ENCODE measurements at places on chromosomes 16 and 17.

DNA sequence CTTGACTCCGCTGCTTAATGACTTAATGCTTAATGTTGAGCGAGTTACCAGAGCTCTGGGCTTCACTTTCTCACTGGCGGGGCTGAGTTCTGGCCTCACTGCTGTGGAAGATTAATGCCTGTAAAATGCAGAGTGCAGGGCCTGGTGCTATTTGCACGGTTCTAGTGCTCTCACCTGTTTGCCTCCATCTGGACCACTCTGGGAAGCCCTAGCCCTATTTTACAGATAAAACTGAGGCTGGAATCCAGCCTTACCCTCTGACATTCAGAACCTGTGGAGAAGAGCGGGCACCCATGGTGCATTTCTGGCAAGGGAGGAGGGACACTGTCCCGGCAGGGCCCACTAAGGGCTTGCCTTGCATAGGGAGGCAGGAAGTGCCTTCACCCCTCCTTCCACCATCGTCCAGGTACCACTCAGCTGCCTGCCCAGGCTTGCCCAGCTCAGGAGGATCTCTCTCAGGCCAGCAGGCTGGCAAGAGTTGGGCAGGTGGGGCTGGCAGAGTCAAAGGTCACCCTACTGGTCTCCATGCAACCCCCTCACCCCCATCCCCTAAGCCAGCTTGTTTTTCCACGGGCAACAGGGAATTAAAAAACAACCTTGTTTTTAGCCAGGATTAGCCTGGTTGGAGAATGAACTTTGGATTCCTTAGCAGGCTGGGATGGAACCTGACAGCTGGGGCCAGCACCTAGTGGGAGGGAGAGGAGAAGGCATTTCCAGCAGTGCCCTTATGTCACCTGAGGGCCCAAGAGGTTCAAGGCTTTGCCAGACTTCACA lies 4.1 kb upstream of the UBALD1 start:
- no peak for DNase-seq

DNA sequence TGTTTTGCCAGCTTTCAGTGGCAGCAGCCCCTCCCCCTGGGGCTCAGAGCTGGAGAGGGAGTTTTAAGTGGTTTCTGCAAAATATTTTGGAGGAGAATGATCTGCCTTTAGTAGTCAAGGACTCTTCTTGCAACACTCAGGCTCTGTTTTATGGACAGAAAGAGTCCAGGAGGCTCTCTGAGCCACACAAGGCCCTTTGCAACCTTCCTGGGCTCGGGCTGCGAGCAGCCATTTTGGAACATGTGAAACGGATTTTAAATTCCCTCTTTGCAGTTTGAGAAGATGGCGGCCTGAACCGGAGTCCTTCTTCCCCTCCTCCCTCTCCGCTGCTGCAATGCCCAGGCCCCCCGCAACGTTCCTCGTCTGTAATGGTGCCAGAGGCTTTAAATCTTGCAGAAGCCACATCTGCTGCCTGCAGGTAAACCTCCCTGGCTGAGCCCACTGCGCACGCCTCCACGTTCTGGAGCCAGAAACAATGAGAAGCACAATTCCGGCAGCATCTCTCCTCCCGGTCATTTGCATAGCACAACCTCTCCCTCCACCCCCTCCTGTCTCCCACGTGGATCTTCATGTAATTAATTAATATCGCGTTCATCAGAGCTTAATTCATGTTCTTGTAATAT lies 386.1 kb downstream of the SEC14L1 start:
- DNase-seq, result no peak

DNA sequence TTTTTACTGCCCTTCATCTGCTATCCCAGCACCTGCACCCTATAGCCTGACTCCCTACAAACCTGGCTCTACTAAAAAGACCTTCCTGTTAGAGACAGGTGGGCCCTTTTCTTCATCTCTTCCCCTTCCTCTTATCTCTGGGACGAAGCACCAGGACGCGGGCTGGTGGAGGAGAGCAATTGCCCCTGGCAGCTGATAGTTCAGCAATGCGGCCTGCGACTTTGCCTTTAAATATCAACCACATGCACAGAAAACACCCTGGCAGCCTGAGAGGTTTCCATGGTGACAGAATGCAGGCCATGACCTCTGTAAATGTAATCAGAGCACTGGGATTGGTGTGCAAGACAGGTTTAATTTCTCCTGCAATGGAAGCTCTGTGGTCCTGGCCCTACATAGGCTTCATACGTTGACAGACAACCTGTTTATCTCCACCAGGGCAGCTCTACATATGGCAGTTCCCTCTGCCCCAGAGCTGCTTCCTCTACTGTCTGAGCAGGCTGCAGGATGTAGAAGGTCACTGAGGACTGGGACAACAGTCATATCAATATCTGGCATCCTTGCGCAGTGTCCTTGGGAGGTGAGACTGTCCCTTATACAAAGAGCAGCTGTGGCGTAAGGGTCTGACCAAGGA lies 10.0 kb upstream of the SKAP1 start:
- DNase-seq, result no peak

- no peak for DNase-seq
These were observed 2.0 kb downstream of the ADAT1 start for GRCh38 chr16:75621170-75621477.

GRCh38 chr16:641326-642188 lies at the start of gene MCRIP2:
Gene MCRIP2, plus strand, starts transcription at chr16:641828. Its CDS starts 164 bp downstream, at chr16:641992.
- DNase-seq, result peak; percentile 62

GRCh38 chr17:17681744-17682292 lies 560 bp downstream of the RAI1 start:
- DNase-seq, result peak; percentile 35

DNA sequence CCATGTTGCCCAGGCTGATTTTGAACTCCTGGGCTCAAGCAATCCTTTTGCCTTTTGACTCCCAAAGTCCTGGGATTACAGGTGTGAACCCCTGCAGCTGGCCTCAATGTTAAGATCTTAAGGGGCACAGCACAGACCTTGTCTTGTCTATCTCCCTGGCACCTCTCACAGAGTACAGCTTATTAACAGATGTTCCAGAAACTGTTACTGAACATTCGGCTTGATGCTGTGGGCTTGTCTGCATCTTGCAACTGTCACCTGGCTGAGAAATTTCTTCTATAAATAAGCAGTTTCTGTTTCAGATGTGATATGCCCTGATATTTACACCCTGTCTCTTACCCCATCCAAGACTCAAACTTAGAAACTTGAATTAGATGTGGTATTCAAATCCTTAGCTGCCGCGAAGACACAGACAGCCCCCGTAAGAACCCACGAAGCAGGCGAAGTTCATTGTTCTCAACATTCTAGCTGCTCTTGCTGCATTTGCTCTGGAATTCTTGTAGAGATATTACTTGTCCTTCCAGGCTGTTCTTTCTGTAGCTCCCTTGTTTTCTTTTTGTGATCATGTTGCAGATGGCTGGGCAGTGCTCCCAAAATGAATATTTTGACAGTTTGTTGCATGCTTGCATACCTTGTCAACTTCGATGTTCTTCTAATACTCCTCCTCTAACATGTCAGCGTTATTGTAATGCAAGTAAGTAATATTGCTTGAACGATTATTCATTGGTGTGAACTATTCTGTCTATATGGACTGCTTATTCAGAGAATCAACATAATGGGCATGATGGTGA lies at the start of gene TNFRSF17:
Gene TNFRSF17, plus strand, starts transcription at position 450 of the 791 bp plus-strand sequence. Its CDS starts 115 bp downstream, at position 565.
- no peak for DNase-seq

GRCh38 chr17:54972406-54973138 lies 4.0 kb downstream of the STXBP4 start:
- no peak for DNase-seq

DNA sequence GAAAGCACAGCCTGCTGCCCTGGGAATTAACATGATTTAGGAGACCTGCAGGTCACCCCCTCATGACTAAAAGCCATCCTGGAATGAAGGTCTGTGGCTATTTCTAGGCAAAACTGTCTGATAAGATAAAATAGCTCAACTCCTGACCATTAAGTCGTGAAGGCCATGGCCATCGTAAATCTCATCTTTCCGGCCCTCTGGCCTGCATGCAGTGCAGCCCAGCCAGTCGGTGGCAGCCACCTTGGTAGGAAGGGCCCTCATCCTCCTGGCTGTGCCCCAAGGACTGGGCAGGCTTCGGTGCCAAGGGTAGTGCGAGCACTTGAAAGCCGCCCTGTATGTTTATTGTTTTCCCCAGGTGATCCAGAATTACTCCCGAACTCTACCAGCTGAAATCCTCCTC lies 18.2 kb upstream of the MEOX1 start:
- DNase-seq, result no peak

GRCh38 chr16:28182183-28182582 lies 29.6 kb downstream of the XPO6 start:
- no peak for DNase-seq

DNA sequence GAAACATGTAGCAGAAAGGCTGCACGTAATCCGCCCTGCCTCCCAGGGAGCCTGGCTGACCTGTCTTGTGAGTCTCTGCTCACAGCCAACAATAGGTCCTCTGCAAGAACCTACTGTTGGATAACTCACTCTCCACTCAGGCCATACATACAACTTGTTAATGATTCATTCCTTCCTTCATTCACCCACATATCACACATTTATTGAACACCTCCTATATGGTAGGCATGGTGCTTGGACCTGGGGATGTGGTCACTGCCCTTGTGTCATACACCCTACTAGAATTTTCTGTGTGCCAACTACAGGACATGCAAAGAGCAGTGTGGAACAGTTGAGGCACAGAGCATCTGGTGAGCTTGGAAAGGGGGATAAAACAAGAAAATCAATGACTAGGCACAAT lies 28.1 kb upstream of the HNF1B start:
- no peak for DNase-seq

DNA sequence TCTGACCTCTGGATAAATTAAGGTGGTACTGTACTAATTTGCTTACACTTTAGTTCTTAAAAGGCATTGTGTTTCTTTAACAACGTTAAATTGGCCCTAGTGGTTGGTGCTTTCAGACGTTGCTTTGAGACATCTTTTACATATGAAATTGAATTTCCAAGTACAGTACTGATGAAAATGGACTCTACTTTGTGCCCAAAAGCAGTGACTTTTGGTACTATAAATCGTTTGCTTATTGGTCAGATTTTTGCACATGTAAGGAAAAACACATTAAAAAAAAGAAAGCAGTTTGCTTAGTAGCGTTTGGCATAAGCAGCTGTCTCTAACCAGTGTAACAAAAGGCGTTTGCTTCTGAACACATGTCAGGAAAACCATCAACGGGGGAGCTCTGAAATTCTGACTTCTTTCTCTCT lies 139.6 kb downstream of the CDK5R1 start:
- no peak for DNase-seq

DNA sequence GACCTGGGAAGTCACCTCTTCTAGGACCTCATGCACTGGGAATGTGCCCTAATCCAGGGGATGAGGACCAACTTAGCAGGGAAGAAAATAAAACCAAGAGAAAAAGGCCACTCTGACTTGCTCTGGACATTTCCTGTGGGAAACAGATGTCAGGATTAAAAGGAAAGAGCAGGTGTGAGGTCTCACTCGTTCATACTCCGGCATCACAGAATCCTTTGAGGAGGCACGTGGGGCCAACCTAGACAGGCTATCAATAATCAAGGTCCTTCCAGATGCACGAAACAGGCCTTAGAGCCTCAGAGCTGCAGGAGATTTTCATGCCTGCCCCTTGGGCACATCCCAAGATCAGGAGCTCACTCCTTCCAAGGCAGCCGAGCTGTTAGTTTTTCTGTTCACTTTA lies 321.5 kb upstream of the CCL2 start:
- no peak for DNase-seq

All from stimulated activated CD4-positive, alpha-beta T cell treated with anti-CD3 and anti-CD28 coated beads, Interleukin-15, amount 100 ng/mL, for 1 hour (primary cell).